ENCODE measurements at places on chromosomes 12 and 14.

DNA sequence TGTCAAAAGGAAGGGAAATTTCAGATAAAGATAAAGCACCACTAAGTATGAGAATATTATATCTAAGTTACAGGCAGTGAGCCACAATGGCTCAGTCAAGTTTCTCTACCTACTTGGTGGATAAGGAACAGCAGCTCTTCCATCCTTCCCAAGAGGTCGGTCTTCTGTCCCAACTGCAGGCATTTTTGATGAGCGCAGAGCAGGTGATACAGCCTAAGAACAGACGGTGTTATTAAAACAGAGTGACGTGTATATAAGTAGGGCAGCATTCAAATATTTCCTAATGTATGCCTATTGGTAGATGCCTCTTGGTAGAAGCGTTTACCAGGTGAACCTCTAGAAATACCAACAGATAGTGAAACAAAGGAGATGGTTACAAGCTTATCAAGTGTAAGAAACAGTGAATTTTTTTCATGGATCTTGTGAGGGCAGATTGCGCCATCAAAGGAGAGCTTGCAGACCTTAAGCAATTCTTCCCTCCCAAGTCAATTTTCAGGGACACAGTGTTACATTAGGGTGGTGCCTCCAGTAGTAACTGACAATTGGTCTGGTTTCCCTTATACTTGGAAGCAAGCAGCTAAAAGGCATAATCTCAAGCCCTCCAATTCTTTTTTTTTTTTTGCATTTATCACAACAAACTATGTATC, 274.5 kb downstream of the MED13L start:
- no peak for DNase-seq

DNA sequence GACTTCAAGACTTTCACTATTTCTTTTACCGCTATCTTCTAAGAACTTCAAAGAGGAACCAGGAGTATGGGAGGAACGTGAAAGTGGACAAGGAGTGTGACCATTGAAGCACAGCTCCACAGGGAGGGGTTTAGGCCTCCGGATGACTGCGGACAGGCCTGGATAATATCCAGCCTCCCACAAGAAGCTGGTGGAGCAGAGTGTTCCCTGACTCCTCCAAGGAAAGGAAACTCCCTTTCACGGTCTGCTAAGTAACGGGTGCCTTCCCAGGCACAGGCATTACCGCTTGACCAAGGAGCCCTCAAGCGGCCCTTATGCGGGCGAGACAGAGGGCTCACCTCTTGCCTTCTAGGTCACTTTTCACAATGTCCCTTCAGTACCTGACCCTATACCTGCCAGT, 267.0 kb downstream of the RPL10L start:
- no peak for DNase-seq

DNA sequence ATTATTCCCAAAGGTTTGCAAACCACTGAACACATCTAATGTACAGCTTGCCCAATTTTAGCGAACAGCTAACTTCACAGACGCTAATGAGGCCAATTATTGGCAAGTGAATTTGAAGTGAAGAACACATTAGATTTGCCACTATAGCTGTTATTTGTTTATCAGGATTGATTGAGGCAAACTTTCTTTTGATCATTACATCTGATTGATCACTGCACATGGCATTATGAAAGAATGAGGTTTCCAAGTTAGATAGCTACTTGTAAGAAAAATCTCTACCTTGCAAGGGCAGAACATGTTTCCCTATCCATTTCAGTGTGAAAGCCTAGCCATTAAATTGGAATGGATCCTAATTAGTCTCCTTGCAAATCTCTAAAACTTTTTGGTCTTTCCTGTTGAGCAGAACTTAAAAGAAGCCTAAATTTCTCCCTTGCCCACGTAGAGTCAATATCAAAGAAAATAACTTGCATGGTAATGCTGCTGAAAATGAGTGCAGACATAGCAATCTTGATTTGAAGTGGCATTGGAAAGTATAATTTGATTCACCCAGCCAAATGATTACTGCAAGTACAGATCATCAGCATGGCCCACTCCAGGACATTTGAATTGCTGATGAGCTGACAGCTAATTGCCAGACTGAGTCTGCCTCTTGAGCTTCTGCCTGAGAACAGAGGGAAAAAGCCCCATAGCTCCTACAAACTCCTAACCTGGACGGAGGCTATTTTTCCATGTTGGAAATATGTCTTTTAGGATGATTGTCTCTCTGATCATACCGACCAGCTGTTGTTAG, 98.6 kb downstream of the TPH2 start:
- DNase-seq = no peak

GRCh38 chr14:99079061-99079727, 192.8 kb downstream of the BCL11B start:
- no peak for DNase-seq

Measured in skin of body (tissue), 3 donors.